Naive B cell (primary cell): ENCODE measurements at places on chromosomes 3 and 15. TPM values are rescaled to one million over a fixed set of nuclear protein-coding genes. Genes with fewer than 3 reads are reported as not detected.

Gene RSL24D1
- 86.9 TPM for polyA plus RNA-seq

Gene TP63
- polyA plus RNA-seq = not detected

DNA sequence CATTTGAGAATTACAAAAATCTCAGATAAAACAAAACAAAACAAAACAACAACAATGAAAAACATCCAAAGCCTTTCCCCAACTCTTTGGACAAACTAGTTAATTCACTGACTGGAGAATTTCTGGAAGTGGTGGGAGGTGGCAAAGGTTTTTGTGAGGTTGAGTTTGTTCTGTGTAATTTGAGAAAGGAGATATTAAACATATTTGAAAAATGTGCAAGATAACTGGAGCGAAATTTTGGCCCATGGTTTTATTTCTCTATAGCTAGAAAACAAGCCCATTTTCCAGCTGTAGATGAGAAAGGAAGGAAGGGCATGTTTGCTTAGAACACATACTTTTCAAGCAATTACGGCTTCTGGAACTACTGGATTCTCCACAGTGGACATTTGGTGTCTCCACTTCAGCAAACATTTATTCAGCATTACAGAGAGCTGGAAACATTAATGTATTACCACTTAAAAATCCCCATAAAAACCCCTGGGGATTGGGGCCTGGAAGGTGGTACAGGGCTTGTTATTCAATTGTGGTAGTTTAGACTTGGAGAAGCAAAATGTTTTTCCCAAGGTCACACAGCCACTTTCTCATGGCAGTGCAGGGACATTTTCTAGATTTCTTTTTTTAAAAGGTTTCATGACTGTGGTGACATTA is 135.8 kb downstream of the THSD4 start:
- no peak for DNase-seq

DNA sequence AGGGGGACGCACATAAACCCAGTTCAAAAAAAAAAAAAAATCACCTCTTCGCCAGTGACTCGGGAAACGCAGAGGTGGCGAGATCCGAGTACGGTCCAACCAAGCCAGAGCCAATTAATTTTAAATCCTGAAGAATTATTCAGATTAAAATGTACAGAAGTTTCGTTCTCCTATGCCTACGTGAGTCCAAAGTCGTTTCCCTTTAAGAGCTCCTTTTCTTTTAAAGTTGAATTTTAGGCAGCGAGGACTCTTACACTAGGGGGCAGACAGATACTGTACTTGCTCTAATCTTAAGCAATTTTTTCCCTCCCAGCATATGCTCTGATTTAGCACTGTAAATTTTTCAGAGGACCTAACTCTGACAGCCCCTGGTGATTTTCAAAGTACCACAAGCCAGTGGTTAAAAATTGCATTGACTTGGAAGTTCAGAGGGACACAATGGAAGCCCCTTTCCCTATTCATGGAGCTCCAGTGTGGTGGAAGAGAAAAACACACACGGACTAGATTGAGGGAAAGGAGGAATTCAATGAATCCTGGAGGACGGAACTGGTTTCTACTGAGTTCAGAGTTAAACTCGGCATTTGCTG is 3.3 kb upstream of the NR2F2 start:
- DNase-seq = no peak

DNA sequence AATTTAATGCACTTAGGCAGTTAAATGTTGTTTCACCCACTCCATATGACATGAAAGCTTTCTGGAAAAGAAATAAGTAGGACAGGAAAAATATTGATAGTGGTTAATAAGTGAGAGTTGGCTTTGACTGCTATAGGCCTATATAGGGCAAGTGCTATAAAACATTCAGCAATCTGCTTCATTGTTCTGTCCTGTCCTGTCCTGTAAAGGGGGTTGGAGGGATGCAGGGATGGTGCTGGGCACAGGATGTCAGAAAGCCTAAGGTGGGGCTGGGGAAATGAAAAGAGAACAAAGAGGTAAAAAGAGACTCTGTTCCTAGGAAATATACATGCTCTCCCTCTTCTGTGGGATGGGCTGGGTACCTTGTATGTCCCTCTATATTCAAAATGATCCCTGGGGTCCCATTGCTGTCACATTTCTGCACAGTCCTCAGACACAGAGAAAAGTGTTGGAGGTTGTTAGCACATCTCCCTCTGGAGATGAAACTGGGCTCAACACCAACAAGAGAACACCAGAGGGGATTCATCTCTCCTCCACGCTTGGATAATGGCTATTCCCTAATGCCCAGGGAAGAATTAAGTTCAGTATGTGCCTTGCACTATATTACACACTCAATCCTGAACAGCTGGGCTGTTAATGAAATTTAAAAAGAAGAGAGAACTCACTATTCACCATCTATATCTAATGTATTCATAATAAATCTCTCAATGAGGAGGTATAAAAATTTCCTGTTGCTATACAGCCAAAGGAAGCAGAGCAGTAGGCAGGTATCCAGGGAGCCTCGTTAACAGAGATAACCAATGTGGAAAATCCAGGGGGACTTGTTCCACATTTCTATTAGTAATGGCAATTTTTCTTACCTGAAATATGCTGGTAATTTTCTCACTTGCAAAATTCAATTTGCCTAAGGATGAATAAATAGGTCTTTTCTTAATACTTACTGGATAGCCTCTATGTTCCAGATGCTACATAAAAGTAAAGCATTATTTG is 108.1 kb upstream of the ZBED2 start:
- no peak for DNase-seq

Gene CCR9
- polyA plus RNA-seq = 4.5 TPM

- no peak for DNase-seq
Measured at GRCh38 chr3:123202451-123202850, 708 bp downstream of the SEC22A start.

DNA sequence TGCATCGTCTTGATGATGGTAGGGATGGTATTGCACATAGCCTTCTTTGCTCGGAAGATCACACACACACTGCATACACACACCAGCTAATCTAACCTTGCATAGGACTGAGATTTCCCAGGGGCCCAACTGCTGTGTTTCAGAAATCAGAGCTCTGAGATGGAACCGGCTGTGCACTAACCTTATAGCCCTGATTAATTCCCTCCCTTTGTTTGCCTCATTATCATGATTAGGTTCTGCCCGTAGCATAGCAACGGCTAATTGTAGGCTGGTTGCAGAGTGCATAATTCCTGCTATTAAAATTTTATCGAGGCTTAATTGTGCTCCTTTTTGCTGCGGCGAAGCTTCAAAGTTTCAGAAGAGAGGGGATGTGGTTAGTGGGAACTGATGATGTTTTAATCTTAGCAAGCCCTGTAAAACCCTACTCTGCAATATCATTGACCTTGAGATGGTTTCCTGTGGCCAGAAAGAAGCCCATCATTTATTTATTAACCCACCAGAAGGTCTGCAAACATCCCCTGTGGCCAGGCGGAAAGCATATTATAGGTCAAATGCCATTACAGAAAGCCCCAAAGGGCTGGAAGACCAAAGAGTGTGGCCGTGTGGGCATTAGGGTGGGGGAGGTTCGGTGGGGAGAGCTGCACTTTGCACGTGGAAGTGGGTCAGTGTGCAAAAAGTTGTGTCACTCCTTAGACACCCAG is 56.2 kb upstream of the GLCE start:
- no peak for DNase-seq

Gene MASP1
- not detected for polyA plus RNA-seq

- no peak for DNase-seq
Measured at GRCh38 chr15:72801590-72802325, 18.2 kb upstream of the ADPGK start.
